Caudate nucleus (tissue), 63 donors: ENCODE measurements at places on chromosomes 2 and 18.
A peak's percentile ranks its signal among the peaks of the same experiment; 100 is the strongest.

DNA sequence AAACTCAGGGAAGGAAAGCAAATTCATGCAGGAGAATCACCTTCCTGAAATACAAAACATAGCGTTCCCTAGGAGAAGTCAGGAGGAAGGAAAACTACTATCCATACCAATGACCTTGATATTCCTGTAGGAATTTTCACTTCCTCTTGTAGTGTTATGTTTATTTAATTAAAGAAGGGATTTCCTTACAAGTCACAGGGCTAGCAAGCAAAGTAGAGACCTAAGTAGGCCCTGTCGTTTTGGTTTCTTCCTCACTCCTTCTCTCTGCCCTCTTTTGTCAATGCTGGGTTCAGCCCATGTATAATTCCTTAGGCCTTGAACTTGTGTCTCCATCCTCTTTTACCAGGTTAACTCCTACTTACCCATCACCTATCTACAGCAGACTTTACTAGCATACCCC is 435.2 kb upstream of the LRATD1 start:
- DNase-seq: no peak

- DNase-seq: peak; percentile 6
Measured at GRCh38 chr2:69985688-69986087, 24.3 kb upstream of the ASPRV1 start.

GRCh38 chr2:168086851-168087250 is 160.5 kb downstream of the STK39 start:
- DNase-seq: peak; percentile 20

- DNase-seq: no peak
Measured at GRCh38 chr2:125696560-125696959, 959.4 kb upstream of the GYPC start.

DNA sequence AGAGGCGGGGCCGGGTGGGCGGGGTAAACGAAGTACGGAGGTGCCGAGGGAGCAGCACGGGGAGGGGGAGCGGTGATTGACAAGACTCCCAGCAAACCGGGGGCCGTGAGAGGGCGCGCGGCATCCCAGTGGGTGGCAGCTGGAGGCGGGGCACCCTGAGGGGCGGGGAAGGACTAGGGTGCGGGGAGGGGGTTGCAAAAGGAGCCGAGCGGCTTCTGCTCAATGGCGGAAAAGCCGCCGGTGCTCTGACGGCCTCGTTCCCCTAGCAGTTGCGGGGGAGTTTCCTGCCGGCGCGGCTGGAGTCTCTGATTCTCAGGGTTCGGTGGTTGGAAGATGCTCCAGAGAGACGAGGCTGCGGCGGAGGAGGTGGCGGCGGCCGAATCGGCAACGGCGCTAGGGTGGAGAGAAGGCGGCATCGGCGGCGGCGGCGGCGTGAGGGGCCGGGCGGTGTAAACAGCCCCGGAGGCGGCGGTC is at the start of gene PPM1B:
Gene PPM1B (plus strand): TSS at position 195 of the 474 bp plus-strand sequence. CDS start 32,325 bp downstream, outside the sequence.
- DNase-seq: peak; percentile 100
